Fibroblast of mammary gland (primary cell): ENCODE measurements at places on chromosomes 2 and 18.
A peak's percentile ranks its signal among the peaks of the same experiment; 100 is the strongest.

DNA sequence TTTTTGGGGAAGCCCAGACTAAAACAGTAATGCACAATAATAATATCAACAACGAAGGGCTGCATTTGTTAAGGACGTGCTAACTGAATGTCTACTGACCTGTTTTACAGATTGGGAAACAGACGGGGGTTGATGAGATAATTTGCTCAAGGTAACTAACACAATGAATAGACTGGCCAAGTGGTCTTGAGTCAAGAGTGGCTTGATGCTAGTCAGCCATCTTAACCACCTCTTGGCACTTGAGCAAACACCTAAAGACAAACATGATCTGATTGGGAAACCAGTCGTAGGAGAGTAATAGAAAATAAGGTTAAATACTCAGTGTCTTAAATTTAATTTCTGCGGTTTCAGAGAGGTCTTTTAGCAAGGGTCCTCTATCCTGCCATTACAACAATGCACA, 14.2 kb downstream of the RHBDD1 start:
- no peak for DNase-seq

DNA sequence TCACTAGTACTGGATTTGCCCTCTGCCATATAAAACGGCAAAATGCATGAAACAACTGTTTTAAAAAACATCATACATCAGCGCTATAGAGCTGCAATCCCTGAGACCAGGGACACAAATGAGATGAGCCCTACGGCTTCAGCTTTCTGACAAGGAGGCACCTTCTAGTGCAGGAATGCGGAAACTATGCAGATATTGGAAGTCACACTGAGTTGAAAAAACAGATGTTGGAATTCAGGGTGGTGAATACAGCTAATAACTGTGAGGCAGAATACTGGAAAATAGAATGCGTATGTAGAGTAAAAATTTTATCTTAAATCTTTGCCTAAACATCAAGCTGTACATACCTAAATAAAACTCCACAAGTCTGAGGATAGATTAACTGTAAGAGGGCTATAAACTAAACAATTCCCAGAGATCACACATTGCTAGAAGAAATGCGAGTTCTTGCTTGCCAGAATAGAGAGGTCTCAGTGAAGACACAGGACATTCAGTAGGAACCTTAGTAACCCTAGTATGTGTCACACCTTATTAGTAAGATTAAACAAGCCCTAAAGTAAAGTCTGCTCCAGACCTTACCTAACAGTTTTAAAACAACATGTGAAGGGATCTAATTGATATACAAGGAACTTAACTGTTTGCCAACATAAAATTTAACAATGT, 541.4 kb upstream of the DDX18 start:
- DNase-seq = no peak

GRCh38 chr18:63586966-63587365, at the start of gene SERPINB13:
Gene SERPINB13 (plus strand): TSS chr18:63587343. CDS start chr18:63588668, 1,325 bp downstream.
- DNase-seq = no peak

DNA sequence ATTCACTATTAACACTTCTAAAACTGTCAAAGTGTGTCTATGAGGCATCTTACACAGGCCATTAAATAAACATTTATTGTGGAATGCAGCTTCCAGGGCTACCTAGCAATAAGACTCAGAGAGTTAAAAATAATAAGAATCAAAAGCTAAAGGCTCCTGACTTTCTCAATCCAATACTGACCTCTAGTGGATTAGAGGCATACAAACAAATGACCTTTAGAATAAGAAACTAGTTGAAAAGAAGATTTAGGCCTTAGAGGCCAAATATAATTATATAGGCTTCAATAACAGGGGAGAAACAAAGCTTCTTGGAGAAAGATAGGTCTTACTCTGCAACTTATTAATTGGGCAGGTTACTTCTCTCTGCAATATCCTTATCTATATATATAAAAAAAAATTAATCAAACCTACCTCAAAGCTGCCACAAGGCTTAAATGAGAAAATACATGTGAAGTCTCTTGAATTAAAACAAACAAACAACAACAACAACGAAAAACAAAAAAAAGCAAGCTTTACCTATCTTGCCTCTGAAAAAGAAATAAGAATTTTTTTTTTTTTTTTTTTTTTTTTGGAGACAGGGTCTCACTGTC, 246.1 kb downstream of the EXOC6B start:
- peak; percentile 64 for DNase-seq

GRCh38 chr18:54080858-54081257, 143.6 kb downstream of the MBD2 start:
- no peak for DNase-seq

DNA sequence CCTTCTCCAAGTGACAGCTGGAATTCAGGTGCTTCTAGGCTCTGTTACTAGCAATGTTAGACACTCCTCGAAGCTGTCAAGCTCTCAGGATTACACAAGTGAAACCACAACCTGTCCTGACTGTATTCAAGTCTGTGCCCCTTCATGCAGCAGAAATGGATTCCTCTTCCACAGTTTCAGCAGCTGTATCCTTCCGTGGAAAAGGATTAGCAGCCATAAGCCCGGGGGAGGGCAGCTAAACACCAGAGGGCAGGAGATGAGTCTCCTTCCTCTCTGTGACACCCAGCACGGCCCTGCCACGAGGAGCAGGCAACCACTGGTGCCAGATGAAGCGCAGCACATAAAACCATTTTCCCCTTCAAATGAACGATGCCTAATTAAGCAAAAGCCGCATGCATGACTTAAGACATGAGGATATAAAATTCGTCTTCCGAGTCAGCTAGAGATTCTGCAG, 1.2 kb downstream of the ST3GAL5 start:
- peak; percentile 34 for DNase-seq

DNA sequence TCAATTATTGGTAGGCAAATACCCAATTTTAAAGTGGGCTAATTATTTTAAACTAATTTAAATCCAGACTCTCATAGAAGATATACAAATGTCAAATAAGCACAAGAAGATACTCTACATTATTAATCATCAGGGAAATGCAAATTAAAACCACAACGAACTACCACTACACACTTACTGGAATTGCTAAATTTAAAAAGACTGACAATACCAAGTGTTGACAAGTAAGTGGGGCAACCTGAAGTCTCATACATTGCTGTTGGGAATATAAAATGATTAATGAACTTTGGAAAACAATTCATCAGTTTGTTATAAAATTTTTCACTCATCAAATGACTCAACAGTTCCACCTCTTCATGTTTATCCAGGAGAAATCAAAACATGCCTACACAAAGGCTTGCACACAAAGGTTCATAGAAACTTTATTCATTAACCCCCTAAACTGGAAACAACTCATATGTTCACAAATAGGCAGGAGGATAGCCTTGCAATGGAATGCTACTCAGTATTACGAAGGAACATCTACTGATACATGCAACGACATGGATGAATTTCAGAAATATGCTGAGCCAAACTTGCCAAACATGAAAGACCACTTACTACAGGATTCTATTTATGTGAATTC, 120.8 kb downstream of the MCFD2 start:
- DNase-seq = peak; percentile 51

- no peak for DNase-seq
These were observed 71.8 kb downstream of the TNS1 start for GRCh38 chr2:217930761-217931563.

DNA sequence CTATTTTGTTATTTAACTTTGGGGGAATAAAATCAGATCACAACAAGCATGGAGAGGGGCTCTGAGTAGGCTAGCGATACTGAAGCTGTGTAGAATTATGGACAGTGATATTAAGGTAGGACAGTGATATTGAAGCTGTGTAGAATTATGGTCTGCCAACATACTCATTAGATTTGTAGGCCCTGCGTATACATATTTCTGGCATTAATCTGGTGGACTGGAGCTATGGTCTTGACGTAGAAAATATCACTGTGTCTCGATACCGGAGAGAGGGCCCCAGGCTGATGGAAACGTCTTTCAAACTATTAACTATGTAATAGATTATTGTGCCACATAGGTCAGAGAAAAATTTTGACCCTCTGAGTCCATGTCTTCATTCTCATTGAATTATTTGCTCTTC, 511.4 kb downstream of the ADCYAP1 start:
- DNase-seq = no peak

DNA sequence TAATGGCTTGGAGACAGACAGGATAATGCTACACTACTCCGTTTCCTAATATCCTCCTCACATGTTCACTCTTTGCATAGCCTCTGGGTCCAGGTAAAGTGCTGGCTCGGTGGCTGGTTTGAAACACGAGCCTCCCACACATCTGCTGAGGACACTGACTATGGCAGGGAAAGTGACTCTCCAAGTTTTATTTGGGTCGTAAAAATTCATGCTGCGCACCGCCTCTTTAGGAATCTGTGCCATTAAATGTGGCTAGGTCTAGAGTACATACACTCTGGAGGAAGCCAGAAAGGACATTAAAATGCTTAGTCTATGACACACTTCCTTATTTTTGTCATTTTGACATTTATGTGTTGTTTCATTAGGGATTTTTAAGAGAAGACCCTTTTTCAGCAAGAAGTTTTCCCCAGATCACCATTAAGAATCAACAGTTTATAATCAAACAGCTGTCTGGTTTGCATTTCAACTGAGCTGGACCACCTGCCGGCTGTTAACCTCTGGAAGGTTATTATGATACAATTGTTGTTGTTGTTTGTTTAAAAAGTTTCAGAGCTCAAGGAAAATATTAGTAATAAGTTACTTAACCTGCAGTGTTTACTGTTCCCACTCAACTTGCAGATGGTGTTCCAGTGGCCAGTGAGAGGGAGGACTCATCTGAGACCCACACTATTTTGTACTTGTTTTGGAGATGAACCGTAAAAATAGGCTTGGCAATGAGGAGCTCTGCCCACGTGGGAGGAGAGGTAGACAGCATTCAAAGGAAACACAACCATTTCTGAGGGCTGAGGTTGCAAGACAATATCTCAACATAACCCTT, 443.3 kb upstream of the MEIS1 start:
- no peak for DNase-seq

DNA sequence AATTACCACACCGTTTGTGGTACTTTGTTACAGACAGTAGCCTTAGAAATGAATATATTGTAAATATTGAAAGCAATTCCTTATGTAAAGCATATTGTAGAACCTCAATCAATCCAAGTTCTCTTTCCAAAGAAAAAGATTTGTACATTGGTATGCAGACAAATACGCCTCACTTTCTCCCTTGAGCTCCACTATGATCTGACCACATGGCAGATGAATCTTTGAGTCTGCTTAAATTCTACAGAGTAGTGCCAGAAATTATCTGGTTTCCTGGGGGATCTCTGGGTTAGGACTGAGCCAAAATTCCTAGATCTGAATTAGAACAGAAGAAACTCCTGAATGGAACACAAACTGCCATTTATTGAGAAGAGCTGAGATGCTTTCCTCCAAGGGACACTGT, 99.0 kb downstream of the CPO start:
- DNase-seq = peak; percentile 7

- peak; percentile 99 for DNase-seq
These were observed 337.3 kb downstream of the OSR1 start for GRCh38 chr2:19021100-19021476.

GRCh38 chr2:95670686-95671085, 78.9 kb downstream of the TRIM43 start:
- no peak for DNase-seq

DNA sequence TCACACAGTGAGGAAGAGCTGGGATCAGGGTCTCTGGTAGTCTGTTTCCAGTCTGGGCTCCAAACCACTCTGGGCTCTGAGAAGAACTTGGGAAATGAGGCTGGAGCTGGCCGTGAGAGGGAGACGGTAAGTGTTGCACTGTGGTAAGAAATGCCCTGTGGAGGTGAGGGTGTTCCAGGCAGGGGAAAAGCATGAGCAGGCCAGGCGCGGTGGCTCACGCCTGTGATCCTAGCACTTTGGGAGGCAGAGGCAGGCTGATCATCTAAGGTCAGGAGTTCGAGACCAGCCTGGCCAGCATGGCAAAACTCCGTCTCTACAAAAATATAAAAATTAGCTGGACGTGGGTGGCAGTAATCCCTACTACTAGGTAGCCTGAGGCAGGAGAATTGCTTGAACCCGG, 14.3 kb upstream of the DES start:
- DNase-seq = no peak

DNA sequence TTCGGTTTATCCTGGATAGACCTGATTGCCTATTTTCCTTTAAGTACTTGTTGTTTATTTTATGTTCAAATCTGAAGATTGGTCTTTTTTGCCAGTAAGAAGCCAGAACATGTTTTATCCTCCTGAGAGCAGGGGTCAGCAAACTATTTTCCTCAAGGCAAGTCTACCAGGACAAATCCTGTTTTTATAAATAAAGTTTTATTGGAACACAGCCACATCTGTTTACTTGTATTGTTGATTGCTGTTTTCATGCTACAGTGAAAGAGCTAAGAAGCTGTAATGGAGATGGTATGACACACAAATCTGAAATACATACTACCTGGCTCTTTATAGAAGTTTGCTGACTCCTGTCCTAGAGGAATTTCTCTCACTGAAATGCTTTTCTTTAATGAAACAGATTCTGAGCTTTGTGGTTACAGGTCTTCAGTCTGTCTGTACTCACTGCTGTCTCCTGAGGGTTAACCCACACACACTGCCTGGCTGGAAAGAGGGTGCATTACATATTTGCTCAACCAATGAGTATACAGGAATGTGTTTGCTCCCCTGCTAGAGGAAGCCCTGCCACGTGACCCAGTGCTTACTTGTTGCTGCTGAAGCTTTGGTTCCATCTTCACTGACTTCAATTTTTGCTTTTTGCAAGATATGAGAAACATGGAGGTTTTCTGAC, 22.6 kb downstream of the MRPL44 start:
- DNase-seq = peak; percentile 74

- DNase-seq = peak; percentile 42
These were observed 672.8 kb upstream of the ID2 start for GRCh38 chr2:8009010-8009597.

DNA sequence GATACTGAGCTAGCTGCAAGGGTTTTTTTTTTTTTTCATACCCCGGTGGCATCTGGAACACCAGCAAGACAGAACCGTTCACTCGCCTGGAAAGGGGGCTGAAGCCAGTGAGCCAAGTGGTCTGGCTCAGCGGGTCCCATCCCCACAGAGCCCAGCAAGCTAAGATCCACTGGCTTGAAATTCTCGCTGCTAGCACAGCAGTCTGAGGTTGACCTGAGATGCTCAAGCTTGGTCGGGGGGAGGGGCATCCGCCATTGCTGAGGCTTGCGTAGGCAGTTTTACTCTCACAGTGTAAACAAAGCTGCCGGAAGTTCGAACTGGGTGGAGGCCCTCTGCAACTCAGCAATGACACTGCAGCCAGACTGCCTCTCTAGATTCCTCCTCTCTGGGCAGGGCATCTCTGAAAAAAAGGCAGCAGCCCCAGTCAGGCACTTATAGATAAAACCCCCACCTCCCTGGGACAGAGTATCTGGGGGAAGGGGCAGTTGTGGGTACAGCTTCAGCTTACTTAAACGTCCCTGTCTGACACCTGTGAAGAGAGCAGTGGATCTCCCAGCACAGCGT, 5.1 kb upstream of the MIB1 start:
- peak; percentile 8 for DNase-seq

DNA sequence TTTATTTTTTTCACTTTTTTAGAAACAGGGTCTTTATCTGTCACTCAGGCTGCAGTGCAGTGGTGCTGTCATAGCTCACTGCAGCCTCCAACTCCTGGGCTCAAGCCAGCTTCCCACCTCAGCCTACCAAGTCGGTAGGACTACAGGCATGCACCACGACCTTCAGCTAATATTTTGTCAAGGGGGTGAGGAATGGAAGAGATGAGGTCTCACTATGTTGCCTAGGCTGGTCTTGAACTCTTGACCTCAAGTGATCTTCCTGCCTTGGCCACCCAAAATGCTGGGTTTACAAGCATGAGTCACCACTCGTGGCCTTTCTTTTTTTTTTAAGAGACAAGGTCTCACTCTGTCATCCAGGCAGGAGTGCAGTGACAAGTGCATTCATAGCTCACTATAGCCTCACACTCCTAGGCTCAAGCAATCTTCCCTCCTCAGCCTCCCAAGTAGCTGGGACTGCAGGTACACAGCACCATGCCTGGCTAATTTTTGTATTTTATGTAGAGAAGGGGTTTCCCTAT, 13.4 kb downstream of the PPP1R7 start:
- DNase-seq = no peak
